ENCODE measurements at places on chromosomes 7 and 10.

- no peak for DNase-seq
Observed at GRCh38 chr7:70618020-70618551, 513.9 kb upstream of the GALNT17 start.

- peak; percentile 47 for DNase-seq
Observed at GRCh38 chr10:17669185-17669872, 25.4 kb downstream of the STAM start.

DNA sequence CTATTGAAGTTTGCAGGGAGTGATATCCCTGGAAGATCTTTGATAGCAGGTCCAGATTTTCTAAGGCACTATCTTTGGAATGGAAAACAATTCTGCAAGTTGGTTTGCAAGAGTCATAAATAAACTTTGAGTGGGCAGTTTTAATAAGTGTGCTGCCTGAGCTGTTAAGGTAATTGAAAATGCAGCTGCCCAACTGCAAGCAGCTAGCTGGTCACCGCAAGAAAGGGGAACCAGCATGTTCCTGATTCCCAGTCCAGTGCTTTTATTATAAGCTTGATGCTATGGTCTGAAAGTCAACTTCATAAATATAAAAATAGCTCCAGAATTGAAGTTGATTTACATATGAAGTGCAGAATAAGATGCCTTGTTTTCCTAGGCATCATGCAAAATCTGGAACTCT, 308.4 kb downstream of the ZNF248 start:
- no peak for DNase-seq

DNA sequence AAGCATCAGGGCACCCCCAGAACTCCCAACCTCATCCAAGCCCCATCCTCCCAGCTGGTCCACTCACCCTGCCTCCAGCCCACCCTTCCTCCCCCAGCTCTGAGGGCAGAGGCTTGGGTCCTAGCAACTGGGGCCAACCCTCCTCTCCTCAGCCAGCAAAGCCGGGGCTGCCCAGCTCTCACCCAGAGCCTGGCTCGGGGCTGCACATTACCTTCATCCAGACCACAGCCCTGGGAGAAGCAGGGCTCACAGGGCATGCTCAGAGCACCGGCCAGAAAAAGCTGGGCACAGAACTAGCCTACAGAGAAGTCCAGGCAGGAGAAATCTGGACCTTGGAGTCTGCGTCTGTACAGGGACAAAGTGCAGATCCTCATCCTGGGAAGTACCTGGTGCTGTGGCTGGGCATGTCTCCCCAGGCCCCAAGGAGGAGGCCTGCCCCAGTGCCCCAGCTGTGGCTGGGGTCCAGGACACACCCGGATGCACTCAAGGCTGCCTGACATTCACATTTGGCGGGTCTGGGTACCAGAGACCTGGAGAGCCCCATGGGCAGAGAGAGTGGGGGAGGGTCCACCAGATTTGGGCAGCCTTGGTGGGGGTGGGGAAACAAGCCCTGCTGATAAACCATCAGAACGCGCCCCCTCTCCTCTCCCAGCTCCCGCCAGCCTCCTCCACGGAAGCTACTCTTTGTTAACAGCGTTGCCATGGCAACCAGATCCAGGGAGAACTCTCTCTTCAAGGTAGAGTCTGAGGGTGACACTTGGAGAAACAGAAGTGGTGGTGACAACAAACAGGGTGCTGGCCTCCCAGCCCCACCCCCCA, 5.1 kb downstream of the RASGEF1A start:
- DNase-seq, result no peak

DNA sequence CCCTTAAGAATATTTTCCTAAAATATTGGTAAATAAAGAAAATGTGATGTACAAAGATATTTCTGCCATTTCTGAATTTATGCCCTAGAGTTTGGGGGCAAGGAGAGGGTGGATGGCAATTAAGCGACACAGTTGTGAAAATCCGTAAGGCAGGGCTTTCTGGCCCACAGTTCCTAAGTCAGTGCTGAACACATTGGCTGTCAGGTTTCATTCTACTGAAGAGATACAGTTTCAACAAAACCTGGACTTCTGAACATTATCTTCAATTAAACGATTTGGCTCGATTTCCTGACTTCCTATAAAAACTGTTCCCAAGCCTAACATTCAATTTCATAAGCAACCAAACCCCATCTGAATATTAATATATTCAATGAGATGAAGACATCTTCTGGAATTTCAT, 61.1 kb upstream of the NEBL start:
- no peak for DNase-seq

DNA sequence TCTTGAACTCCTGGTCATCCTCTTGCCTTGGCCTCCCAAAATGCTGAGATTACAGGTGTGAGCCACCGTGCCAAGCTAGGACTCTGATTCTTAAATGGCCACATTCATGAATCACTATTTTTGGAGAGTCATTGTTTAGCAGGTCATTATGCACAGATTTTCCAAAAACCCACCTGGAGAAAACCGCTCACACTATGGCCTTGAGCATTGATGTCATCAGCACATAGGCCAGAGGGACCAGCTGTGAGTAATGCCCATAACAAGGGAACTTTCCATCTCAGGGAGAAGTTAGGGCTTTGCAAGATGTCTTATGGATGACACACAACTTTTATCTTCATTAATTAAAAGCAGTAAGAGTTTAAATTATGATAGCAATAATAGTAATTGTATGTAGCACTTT, 86.4 kb upstream of the KIF5B start:
- no peak for DNase-seq

GRCh38 chr7:21184942-21185652, 242.8 kb upstream of the SP4 start:
- DNase-seq, result no peak

GRCh38 chr7:50860174-50860573, 77.5 kb upstream of the GRB10 start:
- no peak for DNase-seq

Measured in activated T-cell treated with anti-CD3 and anti-CD28 coated beads, Interleukin-2, amount 50 U/mL, for 72 hours (primary cell).